ENCODE measurements at places on chromosomes 7 and 10.

DNA sequence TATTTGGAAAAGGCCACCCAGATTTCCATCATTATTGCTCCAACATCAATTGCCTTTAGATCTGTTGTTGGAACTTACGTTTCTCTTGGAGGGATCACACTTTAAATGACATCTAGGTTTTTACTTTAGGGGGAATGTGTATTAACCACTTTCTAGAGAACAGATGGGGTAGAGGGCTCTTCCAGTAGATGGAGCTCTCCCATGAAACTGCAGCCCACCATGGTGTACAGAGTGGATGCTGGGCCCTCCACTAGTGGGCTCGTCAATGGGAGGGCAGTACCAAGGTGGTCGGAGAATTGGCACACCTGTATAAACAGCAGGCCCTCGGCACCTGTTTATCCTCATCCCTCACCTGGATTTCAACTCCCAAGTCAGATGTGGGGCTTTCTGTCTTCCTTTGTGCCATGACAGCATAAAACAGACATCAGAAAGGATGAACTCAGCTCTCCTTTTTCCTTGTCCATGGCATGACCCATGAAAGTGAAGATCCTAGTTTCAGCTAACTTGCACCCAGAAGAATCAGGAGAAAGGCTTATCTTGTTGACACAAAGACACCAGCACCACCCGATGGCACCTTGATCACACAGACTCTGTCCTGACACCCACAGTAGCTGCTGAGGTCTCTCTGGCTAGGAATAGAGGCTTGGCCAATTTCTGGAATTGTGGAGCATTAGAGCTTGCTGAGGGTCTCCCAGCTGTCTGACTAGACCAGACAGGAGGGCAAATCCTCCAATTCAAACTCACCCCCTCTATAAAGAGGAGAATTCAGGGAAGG is 150.5 kb downstream of the CYP26A1 start:
- no peak for DNase-seq

DNA sequence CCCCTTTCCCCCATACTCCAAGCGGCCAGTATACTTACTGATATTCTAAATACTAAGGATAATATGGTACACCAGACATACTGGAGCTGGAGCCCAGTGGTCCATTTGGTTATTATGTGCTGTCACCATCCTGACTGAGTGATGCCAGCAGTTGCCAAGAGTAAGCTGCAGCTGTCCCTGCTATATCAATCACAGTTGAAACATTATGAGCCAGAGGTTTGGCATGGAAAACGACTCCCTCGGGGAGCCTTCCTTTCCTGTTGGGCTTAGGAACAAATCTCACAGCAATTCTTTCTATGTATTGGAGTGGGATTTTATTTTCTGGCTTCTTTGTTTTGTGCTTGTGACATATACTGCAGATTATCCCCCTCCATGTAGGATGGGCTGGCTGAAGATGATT is 32.6 kb downstream of the STRIP2 start:
- DNase-seq = no peak

- DNase-seq = no peak
Measured at GRCh38 chr10:84543948-84544347, 215.6 kb downstream of the CCSER2 start.

DNA sequence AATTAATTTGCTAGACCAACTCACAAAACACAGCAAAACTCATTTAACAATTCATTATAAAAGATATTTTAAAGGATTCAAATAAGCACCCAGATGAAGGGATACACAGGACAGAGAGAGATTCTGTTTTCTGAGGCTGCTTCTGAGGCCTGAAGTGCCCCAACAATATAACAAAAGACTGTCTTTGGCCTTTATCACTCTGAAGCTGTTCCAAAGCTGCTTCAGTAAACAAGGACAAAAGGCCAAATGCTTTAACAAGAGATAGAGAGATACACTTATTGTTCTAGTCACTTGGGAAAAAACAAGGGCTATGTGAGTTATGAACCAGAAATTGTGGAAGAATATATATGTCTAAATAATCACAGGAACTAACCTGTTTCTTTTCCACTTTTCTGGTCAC is 223.7 kb downstream of the CXCL12 start:
- no peak for DNase-seq

- DNase-seq = peak; percentile 74
Measured at GRCh38 chr10:30459283-30459682, 25.3 kb downstream of the MAP3K8 start.

DNA sequence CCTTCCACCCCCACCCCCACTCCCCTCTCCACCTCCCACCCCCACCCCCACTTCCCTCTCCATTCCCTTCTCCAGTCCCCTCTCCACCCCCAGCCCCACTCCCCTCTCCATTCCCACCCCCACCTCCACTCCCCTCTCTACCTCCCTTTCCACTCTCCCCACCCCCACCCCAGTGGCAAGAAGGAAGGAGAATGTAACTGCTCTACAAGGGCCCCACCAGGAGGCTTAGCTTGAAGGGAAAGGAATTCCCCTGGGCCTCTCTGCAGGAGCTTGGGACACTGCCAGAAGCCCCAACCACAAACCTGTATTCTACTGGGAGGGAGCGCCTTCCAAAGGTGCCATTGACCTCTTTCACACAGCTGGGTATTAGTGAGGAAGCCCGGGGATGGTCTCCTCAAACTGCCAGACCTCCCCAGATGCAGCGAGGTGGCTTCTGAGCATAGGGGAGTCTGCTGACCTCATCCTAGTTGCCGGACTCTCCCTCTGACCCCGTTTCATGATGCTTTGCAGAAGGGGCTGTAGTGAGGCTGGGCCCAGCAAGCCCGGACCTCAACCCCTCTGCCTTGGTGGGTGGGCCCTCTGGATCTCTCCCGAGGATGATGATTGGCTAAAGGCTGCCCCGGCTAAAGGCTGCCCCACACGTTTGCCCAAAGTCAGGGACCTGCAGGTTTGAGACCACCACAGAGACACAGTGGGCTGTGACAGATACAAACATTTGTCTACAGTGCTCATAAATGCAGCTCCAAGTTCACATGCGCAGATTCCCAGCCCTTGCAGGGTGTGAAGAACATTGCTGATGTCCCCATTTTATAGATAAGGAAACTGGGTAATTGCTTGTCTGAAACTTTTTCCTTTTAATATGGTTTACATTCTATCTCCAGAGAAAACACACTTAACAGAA is 2.9 kb downstream of the DEPP1 start:
- DNase-seq = no peak

- no peak for DNase-seq
Measured at GRCh38 chr7:11848251-11848650, 16.3 kb upstream of the THSD7A start.

DNA sequence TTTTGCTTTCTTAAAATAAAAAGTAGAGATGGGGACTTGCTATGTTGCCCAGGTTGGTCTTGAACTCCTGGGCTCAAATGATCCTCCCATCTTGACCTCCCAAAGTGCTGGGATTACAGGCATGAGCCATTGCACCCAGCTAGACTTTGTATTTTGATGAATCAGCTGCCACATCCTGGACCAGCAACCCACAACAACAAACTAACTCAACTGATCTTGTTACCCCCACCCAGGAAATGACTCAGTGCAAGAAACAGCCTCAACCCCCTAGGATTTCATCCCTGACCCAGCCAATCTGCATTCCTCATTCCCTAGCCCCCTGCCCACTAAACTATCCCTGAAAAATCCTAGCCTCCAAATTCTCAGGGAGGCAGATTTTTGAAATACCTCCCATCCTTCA is 123.8 kb downstream of the IPMK start:
- no peak for DNase-seq

Measured in Ammon's horn (tissue), 1 donor.